Tibial nerve (tissue), 4 donors: ENCODE measurements at places on chromosomes 1 and 21. TPM values are rescaled to one million over a fixed set of nuclear protein-coding genes. Genes with fewer than 3 reads are reported as not detected.
A peak's percentile ranks its signal among the peaks of the same experiment; 100 is the strongest.

The FMN2 gene
- total RNA-seq, result 24.9 TPM

The DIO1 gene
- not detected for total RNA-seq

The CSF3R gene
- 18.0 TPM for total RNA-seq

The ETV3L gene
- total RNA-seq, result not detected

The AIRE gene
- total RNA-seq, result 0.30 TPM

DNA sequence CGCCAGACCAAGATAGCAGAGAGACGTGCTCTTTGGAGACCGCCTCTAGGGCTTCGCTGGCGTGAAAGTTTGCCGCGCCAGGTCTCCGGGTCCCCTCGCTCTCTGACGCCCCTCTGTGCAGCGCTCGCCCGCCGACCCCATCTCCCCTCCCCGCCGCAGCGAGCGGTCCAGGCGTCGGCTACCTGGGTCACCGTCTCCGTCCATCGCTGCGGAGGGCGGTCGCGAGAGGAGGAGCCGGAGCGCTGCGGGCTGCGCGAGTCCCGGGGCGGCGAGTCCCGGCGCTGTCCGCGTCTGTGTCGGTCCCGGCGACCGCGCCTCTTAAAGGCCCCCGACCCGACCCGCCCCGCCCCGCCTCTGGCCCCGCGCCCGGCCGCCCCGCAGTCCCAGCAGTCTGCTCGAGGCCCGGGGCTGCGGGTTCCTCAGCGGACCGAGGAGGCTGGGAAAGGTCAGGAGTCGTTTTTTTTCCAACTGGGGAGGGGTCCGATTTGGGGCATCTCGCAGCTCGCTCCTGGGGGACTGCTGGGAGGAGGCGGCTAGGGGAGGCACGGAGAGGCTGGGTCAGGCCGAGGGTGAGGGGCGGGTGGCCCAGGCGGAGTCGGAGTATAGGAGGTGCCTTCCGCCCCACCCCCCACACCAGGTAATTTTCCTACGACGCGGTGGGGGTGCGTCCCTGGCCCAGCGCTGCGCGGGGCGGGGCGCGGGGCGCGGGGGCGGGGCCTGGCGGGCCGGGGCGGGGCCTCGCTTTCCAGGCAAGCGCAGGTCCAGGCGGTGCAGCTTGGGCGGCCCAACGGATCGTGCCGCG is at the start of the genes FBXO2 and FBXO44:
FBXO2 (minus strand) TSS at position 293 of the 802 bp plus-strand sequence; CDS start at position 204, 89 bp downstream.
FBXO44 (plus strand) TSS at position 741 of the 802 bp plus-strand sequence. CDS start 959 bp downstream, outside the sequence.
- peak; percentile 28 for DNase-seq

GRCh38 chr1:31401241-31401640 is 11.8 kb upstream of the SERINC2 start:
- DNase-seq, result no peak

- DNase-seq, result no peak
Observed at GRCh38 chr1:115925467-115925866, 50.8 kb upstream of the SLC22A15 start.

The FTCD gene
- total RNA-seq, result 2.2 TPM

DNA sequence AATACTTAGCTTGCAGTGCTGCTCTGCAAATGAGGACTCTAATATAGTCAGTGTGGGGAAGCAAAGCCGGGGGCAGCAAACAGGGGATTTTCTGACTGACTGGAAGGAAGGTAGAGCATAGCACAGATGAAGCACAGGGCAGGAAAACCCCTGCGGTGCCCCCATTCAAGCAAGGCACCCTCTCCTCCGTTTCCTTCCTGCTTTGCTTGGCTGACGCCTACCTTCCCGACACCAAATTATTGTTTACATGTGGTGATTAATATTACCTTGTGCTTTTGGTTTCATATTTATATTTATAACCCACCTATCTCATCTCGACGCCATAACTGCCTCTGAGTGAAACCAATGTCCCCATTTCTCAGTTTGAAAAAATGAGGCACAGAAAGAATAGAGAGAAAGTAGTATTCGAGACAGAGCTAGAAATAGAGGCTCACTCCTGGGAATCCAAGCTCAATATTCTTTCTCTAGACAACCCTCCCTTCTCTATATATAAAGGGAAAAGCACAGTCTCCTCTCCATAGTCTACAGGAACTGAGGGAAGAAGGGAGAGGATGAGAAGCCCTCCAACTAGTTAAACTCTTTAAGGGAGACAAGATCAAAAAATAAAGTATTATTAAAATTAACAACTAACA is 41.3 kb downstream of the PIK3C2B start:
- DNase-seq, result no peak

The NUDT4B gene
- total RNA-seq, result 6.1 TPM

DNA sequence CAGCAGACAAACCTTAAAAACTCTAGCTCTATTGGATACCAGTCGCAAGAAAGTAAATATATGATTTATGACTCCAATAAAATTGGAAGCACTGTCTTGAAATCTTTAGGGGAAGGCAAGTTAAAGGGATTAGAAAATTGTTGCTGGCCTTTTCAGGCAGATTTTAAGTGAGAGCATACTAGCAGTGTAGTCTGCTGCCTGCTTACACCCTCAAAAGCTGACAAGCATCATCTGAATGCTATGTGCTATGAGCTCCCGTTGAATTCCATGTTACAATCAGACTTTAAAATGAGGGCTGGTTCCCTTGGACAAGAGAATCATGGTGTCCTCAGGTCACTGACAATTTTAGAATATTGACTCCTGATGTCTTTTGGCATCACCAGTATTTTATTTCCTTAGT is 271.1 kb upstream of the C1orf105 start:
- DNase-seq, result no peak

DNA sequence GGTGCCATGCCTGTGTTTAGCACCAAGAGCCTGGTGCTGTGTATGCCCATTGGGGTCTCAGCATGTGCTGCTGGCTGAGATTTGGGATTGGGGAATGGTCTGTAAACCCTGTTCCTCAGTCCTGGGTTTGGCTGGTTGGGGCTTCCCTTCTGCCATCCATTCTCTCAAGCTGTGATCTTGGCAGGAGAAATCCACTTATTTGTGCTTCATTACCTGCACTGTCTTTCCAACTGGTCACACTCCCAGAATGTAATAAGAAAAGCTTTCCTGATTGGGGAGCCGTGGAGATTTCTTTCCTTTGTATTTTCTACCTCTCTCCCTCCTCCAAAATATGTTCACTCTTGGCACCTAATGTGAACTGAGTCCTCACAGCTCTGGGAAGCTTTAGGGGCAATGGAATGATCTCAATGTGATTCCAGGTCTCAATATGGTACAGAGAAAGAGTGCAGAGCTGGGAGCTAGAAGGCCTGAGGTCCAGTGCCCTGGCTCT is 23.0 kb upstream of the KCNA10 start:
- no peak for DNase-seq

DNA sequence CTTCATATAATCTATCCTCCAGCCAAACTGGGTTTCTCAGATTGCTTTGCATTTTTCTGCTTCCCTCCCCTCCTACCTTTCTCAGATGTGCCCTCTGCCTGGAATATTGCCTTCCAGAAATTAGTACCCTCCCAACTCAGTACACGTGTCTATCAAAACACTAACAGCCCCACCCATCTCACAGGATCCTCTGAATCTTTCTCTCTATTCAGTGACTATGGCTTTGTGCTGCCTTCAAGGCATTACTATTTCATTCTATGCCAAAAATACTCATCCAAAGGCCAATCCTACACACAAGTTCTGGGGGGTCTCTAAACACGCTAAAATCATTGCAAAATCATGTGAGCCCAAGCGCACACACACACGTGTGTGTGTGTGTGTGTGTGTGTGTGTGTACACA is 58.4 kb downstream of the ZNF281 start:
- no peak for DNase-seq

DNA sequence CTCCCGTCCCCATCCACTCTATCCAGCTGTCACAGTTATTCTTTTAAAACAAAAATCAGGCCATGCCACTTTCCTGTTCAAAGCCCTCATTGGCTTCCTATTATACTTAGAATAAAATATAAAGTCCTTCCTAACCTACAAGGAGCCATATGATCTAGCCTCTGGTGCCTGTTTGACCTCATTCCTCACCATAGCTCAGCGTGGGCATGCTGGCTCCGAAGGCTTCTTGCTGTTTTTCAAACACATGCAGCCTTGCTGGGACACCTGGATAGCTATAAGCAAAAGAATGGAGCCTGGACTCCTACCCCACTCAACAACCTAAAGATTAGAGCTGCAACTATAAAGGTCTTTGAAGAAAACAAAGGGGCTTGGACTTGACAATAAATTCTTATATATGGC is 23.7 kb downstream of the DHCR24 start:
- DNase-seq, result no peak

DNA sequence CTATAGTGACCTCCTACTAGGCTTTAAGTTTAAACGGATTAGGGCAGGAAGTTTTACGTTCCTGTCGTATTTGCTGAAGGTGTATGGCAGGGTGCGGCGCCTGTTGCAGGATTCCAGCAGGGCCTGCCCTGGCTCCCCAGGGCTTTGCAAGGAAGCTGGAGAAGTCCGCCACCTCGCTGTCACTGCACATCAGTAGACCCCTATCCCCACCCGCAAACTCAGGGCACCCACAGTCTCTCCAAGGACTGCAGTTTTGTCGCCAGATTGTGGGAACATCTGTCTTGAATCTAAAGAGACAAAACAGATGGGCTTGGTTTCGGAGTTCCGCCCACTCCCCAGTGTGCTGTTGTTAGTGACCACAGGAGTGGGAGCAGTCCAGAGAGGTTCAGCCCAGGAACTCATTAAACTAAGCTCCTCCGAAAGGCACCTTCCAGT is 110.8 kb downstream of the CDC7 start:
- DNase-seq, result no peak

The DCDC2B gene
- not detected for total RNA-seq

DNA sequence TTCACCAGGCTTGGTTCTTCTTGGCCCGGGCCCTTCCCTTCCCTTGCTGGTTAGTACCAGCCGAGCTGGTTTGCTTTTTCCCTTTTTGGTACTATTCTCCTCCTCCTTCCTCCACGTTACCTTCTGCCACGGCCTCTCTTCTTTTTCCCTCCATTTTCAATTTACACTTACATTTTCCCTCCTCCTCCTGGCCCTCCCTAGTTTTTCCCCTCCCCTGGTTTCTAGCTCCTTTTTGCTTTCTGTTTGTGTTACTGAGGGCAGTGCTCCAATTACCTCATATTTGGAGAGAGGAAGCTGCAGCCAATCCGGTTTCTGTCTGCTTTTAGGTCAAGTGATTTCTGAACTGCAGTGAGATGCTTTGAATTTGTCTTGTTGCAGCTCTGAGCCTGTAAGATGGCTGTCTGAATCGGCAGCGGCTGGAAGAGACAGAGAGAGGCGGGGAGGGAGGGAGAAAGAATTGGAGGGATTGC is 63.7 kb downstream of the MACF1 start:
- DNase-seq, result no peak

The C8A gene
- total RNA-seq, result not detected

The SMYD3 gene
- 24.9 TPM for total RNA-seq

The CLCNKB gene
- 0.39 TPM for total RNA-seq

DNA sequence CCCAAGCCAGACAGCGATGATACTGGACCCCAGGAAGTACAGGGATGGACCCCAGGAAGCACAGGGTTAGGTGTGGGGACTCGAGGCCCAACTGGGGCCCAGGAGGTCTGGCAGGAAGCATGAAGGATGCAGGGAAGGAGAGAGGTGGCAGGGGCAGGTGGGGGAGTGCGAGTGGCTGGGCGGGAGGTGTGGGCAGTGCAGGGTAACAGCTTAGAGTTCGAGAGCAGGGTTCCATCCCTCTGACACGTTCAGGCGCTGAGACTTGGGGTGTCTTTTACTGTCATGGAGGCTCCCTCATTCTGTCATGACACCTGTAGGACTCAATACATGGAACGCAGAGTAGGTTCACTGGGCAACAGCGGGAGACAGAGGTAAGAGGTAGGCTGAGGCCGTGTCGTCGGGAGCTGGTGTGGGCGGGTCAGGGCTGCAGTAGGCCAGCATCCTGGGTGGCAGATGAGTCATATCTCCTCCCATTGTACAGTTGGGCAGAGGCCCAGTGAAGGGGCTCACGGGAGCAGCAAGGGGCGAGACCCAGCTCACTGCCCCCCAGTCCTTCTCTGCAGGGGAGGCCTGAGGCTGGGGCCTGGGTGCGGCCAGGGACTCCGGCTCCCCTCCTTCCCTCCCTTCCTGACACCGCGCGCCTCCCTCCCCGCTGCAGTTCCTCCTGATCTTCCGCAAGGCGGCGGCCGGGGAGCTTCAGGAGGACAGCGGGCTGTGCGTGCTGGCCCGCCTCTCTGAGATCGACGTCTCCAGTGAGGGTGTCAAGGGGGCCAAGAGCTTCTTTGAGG is 11.6 kb upstream of the CTRC start:
- no peak for DNase-seq

The CYP4A22 gene
- 1.5 TPM for total RNA-seq

DNA sequence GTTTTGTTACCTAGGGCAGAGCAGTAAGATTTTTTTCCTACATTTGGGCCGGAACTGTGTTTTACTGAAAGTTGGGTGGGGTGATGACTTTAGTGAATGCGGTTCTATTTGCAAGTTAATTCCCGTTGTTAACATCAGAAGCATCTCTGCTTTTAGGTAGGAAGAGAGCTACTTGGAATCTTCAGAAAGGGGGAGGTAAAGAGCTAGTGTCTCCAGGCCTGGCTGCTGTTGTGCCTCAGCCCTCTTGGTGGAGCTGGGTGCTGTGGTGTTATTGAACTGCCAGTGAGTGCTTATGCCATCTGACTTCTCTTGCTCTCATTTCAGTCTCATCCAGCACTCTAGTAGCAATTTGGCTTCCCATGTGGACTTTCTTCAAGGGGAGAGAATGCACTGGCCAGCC is 3.4 kb downstream of the KDM4A start:
- DNase-seq, result no peak

GRCh38 chr1:44587796-44588460 is 86.4 kb downstream of the TMEM53 start:
- DNase-seq, result no peak

GRCh38 chr1:180215856-180216625 is 14.0 kb upstream of the LHX4 start:
- DNase-seq, result no peak

The DENND2C gene
- total RNA-seq, result 3.3 TPM

DNA sequence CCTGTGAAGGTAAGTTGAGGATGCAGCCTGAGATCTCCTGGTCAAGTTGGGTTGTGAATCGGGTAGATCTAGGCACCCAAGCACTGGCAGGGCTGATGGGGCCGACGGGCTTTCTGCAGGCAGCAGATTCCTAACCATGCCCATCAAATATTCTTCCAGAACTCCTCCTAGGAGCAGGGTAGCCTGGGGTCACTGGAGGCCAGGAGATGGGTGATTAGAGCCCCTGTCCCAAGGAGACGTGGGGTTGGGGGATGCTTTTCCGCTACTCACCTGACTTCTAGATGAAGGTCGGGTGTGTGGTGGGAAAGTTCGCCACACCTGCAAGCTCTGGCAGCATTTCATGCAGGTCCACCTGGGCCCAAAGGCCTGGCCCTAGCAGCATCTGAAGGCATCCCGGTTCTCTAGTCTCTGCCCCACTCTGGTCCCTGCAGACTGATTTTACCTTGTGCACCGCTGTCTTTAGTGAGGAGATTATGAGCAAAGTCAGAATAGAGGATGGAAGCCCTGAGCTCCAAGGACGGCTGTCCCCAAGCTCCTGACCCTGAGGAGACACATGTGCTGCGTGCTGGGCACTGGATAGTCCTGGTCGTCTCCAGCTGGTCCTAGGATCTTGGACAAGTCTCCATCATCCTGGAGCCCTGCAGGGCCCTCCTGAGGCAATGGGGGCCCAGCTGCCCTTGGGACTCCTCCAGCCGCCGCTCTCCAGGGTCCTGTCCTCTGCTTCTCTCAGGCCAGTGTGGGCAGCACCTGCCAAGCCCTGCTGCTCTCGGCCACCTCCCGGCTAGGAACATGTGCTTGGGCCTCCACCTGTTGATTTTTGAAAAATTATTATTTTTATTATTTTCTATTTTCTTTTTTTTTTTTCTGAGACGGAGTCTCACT is 21.8 kb upstream of the C2CD2 start:
- DNase-seq, result no peak

GRCh38 chr1:57222307-57222706 is 201.6 kb downstream of the DAB1 start:
- DNase-seq, result no peak

The PTGFRN gene
- 15.9 TPM for total RNA-seq

The EFCAB7 gene
- total RNA-seq, result 8.8 TPM

The TLR5 gene
- total RNA-seq, result 10.7 TPM

The APOBEC4 gene
- total RNA-seq, result not detected
